ENCODE measurements at places on chromosomes 2 and 18.

GRCh38 chr18:47868744-47869143, 61.7 kb downstream of the SMAD2 start:
- DNase-seq = no peak

GRCh38 chr2:43197588-43197896, 28.9 kb downstream of the ZFP36L2 start:
- DNase-seq = no peak

GRCh38 chr2:240642806-240643092, 17.5 kb downstream of the GPR35 start:
- no peak for DNase-seq

- no peak for DNase-seq
Observed at GRCh38 chr2:224524657-224525056, 60.5 kb downstream of the CUL3 start.

GRCh38 chr18:27585602-27586173, 400.6 kb upstream of the CHST9 start:
- DNase-seq = no peak

GRCh38 chr2:170739048-170739447, 23.9 kb downstream of the SP5 start:
- peak; percentile 86 for DNase-seq

- no peak for DNase-seq
Observed at GRCh38 chr2:149627111-149627801, 39.7 kb upstream of the MMADHC start.

GRCh38 chr2:9231291-9232165, 24.9 kb downstream of the ASAP2 start:
- DNase-seq = no peak

DNA sequence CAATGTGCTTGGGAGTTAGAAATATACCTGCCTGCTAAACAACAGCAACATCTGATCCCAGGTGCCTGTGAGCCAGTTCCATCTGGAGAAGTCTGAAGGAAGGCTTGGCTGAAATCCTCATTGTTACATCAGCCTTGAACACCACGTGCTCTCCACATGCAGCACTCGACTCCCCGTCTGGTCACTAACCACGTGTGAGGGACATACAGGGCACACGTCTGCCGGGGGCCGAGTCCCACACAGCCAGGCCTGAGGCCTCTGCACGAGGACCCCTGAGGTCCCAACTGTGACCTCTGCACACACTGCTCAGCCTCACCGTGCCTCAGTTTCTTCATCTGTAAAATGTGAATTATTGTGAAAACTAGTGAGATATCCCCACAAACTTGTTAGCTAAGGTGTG, 236.5 kb upstream of the SALL3 start:
- no peak for DNase-seq

GRCh38 chr2:67581751-67582150, 184.6 kb downstream of the ETAA1 start:
- no peak for DNase-seq

DNA sequence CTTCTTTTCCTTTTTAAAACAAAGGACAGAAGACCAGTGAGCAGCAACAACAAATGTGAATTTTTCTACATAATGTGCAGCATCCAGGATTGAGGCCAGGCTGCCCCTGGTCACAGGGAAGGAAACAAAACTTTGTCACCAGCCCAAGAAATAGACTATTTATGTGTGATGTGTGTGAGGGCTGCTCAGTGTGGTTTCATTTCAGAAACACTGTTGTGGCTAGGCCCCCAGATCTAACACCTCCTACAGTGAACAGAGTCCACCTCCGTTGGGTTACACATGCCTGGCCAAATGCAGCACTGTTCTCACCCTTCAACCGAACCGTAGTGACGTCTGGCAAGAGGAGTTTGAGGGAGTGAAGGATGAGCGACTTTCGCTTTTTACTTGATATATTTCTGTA, 146.3 kb upstream of the RIOK3 start:
- no peak for DNase-seq

GRCh38 chr2:37637985-37638384, 33.5 kb downstream of the CDC42EP3 start:
- DNase-seq = no peak

DNA sequence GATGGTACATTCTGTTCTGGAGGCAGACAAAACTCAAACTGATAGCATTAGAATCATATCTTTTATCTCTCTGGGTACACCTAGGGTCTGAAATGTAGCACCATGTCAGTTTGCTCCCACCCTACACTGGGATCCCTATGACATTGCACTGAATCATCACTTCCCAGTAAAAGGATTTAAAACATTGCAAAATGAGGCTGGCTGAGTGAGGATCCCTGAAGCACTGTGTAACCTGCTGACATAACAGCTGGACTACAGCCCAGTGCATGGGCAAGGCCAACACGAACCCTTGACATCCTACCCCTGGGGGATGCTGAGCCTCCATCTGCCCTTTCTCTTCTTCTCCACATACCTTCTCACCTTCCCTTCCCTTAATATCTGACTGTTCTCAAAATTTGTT, 253.2 kb downstream of the TTC32 start:
- DNase-seq = peak; percentile 71

GRCh38 chr2:103921161-103921560, 932.8 kb upstream of the POU3F3 start:
- no peak for DNase-seq

DNA sequence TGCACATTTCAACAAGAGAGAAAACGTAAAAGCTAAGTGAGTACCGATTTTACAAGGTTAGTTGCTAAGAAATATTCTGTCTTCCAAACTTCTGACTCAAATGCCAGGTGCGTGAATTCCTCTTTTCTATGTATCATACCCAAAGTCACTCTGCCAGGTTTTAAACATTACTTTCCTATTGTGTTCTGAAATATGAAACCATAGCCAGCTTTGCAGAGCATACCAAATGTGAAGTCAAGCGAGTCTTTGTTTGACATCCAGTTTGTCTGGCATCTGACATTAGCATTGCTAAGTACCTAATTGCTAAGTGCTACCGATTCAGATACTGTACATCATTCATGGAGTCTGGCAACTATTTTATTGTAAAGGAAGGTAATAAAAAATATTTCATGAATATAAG, 321.9 kb upstream of the GALNT5 start:
- DNase-seq = peak; percentile 29

DNA sequence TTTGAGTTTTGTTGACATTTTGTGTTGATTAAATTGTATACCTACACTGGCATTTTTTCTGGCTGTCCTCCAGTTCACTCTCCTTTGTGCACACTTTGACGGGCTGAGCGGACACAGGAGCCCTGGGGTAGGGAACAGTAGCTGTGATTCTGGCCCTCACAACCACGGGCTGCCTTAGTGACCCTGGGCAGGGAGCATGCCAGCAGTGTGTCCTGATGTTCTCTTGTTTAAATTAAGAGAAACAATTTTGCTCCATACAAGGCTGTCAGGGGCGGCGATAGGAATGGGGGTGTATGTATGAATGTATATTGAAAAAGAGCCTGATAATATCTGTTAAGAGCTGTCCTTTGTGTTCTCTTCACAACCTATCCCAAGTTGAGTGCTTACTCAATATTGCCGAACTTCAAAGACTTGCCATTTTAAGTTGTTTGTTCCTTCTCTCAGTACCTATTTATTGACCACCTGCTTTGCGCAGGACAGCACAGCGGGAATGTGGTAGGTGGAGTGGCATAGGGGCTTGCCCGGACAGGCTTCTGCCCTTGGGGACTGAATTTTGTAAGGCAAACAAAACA, 103.7 kb upstream of the EML6 start:
- no peak for DNase-seq

DNA sequence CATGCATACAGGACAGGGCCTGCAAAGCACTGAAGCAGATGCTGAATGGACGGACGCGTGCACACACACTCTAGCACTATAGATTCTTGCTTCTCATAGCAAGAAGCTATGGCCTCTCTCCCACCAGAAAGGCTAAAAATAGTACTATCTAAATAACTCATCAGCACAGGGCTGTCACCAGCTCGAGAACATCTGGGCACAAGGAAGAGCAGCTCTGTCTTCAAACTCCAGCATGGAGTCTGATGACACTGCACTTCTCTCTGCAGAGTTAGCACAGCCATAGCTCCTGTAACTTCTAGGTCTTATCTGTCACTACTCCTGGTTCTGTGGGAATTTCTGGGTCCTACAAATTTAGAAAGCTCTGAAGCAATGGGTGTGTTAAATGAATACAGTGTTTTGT, 123.5 kb downstream of the MYO5B start:
- no peak for DNase-seq

- no peak for DNase-seq
Observed at GRCh38 chr2:126676221-126677175, 20.5 kb downstream of the GYPC start.

DNA sequence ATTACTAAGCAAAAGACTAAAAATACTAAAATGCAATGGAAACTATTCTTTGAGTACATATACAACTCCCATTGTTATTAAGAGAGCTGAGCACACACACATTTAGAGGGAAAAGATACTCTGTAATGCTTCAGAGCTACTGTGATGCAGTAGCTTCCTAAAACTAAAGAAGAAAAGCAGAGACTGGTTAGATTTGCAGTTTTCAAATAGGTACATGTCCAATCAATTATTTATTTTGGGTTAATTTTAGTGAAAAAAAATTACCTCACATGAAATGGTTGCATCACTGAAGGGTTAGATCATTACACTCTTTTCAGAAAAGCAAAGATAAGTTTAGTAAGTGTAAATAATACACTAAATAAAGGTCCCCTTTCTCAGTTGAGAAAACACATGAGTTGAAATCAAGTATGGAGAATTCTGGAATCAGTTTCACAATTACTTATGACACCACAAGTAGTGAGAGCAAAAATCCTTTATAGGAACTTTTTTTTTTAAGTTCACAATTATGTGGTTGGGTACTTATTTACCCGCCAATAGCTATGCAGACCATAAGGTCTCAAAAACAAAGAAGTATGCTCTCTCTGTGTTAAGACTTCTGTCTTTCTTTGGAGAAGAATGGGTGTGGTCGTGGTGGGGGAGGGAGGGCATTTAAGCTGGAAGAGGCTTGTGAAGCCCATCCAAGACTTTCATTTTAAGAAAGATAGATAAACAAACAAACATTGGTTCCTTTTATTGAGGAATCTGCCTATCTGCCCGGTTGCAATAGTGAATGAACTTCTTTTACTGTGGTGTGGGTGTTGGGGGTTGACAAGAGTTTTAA, 25.3 kb upstream of the SERTAD2 start:
- DNase-seq = peak; percentile 52

DNA sequence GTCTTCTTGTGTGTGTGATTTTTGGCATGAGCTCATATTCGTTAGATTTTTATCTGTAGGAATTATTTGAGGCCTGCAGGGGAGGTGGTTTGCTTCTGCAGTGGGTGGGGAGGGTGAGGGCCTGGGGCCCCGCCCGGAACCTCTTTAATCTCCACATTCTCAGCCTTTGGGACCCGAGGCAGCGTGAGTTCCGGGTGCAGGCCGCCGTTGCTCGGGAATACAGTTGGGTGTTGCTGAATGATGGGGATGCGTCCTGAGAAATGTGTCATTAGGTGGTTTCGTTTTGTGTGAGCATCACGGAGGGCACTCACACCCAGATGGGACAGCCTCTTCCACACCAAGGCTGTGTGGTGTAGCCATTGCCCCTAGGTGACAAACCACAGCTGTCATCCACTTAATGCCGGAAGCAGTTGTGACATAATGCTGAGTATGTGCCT, 13.7 kb upstream of the GAL3ST2 start:
- no peak for DNase-seq

DNA sequence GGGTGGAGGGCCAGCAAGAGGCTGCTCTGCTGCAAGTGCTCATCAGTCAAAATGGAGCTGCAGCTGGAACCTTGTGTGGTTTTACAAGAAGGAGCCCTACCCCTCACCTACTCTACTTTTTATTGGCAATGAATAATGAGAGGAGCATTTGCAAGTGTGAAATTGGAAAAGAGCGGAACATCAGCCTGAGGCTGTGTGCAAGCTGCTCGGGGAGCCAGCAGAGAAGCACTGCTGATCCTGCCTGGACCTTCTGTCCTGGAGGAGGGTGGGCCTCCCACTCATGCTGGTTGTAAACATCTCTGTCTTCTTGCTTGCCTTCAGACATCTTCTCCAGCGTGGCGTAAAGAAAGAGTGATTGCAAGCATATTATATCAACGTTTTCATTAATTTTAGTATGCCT, 256.2 kb downstream of the DLGAP1 start:
- DNase-seq = no peak

DNA sequence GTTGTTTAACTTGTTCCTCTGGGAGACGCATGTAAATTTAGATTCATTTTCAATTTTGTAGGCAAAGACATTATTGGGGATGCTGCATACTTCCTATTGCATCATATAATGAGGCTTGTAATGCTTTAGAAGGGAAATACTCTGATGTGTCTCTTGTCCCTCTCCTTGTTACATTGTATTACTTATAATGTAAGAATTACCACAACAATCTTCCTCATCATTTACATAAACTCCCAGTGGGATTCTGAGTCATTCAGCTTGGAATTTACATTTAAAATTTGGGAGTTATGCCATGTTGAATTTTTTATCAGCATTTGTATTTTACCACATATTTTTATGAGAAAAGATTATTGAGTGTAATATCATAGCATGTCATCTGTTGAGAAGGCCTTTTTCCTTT, 963.4 kb upstream of the NRXN1 start:
- DNase-seq = peak; percentile 88

DNA sequence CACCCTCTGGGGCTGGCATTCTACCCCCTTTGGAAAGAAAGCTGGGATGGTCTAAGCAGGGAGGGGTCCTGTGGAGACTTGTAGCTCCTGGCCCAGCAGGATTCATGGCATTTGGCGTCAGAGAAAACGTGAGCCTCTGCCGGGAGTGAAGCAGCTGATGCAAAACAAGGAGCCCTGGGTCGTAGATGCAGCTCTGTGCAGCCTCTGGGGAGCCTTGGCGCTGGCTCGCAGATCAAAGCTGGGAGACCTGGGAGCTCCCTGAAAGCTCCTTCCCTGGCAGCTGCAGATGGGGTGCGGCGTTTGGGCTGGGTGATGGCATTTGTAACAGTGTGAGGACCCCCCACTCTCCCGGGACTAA, 148.3 kb downstream of the KLHL29 start:
- no peak for DNase-seq

GRCh38 chr2:120319686-120320317, 26.1 kb upstream of the INHBB start:
- no peak for DNase-seq

GRCh38 chr2:53880756-53881155, 21.0 kb upstream of the GPR75 start:
- peak; percentile 52 for DNase-seq

GRCh38 chr2:16658076-16658739, 7.4 kb downstream of the CYRIA start:
- no peak for DNase-seq

GRCh38 chr2:146506851-146507250, 1338.0 kb upstream of the ACVR2A start:
- DNase-seq = no peak

- DNase-seq = no peak
Observed at GRCh38 chr18:6537475-6537874, 122.8 kb upstream of the L3MBTL4 start.

DNA sequence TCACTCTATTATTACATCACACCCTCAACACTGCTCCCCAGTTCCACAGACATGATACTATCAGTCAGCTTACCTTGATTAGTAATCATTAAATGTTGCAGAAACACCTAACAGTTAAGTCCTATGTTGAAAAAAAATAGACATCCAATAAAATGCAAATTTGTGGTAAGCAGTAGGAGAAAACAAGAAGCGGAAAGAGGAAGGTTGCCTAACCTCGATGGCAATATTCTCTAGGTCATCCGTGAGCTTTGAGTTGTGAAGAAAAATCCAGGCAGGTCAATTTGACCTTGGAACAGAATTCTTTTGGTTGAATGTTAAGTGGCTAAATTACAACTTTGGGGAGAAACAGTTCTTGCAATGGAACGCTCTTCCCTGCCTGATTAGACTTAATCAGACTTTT, 264.4 kb downstream of the AFF3 start:
- no peak for DNase-seq

Measured in fibroblast of gingiva (primary cell).